Keratinocyte (primary cell): ENCODE measurements at places on chromosomes 6 and 20. TPM values are rescaled to one million over a fixed set of nuclear protein-coding genes. Genes with fewer than 3 reads are reported as not detected.
A peak's percentile ranks its signal among the peaks of the same experiment; 100 is the strongest.

DNA sequence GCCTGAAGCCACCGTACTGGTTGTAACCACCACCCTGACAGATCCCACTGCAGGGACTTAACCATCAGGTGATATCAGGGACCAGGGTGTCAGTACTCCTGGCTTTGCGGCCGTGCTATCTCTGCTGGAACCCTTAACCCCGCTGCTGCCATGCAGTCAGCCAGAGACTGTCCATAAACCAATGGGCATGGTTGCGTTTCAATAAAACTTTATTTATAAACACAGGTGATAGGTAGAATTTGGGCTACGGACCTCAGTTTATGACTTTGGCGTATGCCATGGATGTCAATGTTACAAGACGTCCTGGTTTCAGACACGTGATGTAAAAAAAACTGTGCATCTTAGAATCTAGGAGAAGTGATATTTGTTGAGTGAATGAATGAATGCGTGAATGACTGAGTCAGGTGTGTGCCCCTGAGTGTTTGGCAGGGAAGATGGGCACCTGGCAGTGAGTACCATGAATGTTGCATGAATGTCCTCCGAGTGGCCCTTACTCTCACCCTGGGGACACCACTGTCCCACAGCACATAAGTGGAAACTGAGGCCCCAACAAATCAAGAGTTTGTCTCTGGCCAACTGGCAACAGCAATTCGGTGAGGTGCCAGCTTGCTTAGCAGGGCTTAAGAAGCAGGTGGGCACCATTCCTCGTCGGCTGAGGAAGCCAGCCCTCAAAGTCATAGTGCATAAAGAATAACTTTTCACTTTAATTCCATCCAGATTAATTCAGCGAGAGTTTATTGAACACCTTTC lies 64.0 kb upstream of the APCDD1L start:
- no peak for DNase-seq
- H3K27ac ChIP-seq: no peak overlapping the region
- no peak overlapping the region for H3K4me3 ChIP-seq
- H3K27me3 ChIP-seq: peaks cover 46% of the 10 kb centered on the region
- no peaks in the 10 kb centered on the region for H3K36me3 ChIP-seq

DNA sequence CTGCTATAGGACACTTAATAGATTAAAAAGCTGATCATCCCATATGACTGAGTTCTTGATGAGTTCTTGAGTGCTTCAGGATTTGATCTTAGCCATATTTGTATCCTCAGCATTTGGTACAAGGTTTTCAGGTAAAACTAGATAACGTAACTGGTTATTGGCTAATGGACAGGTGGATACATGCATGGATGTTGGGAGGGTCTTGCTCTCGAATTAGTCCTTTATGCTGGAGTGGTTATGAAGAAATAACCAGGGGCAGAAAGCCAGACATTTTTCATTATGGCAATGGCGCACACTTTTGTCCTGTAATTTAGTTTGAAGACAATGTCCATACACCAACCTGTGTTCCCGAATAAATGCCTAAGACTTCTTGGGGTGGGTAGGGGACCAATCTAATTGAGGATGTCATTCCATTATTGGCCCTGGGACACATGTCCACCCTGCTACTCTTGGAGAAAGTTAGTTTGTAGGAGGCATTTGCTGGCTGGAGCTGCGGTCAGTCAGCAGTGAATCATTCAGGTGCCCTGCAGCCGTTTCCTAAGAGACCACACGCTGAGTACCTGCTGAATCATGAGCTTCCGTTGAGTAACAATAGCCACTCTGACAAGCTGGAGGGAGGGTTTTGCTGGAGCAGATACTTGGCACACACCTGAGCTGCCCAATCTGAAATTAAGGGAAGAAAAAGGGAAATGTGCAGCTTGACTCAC lies 194.4 kb downstream of the FOXA2 start:
- H3K36me3 ChIP-seq: no peaks in the 10 kb centered on the region
- peak overlapping the region; percentile 86 for H3K27ac ChIP-seq
- no peak for DNase-seq
- H3K27me3 ChIP-seq: no peaks in the 10 kb centered on the region

GRCh38 chr20:3766422-3767109 lies 987 bp downstream of the ADISSP start:
- no peak for DNase-seq
- no peaks in the 10 kb centered on the region for H3K36me3 ChIP-seq
- H3K4me1 ChIP-seq: peaks cover 21% of the 10 kb centered on the region
- peak overlapping the region; percentile 93 for H3K4me3 ChIP-seq
- no peak overlapping the region for H3K27ac ChIP-seq
- H3K27me3 ChIP-seq: no peaks in the 10 kb centered on the region

GRCh38 chr6:53066077-53066417 lies 843 bp downstream of the FBXO9 start:
- H3K4me3 ChIP-seq: peak overlapping the region; percentile 97
- no peaks in the 10 kb centered on the region for H3K36me3 ChIP-seq
- no peaks in the 10 kb centered on the region for H3K27me3 ChIP-seq
- no peak for DNase-seq
- H3K4me1 ChIP-seq: peaks cover 11% of the 10 kb centered on the region

GRCh38 chr20:49187330-49187850 lies 744 bp downstream of the STAU1 start:
- no peaks in the 10 kb centered on the region for H3K36me3 ChIP-seq
- H3K4me3 ChIP-seq: peak overlapping the region; percentile 87
- H3K27ac ChIP-seq: peak overlapping the region; percentile 45
- no peak for DNase-seq

- no peak overlapping the region for H3K4me3 ChIP-seq
- no peak overlapping the region for H3K27ac ChIP-seq
- H3K27me3 ChIP-seq: no peaks in the 10 kb centered on the region
- no peak for DNase-seq
- no peaks in the 10 kb centered on the region for H3K4me1 ChIP-seq
- H3K36me3 ChIP-seq: no peaks in the 10 kb centered on the region
These were observed 21.6 kb upstream of the CCN2 start for GRCh38 chr6:131972741-131973140.

GRCh38 chr6:161150136-161150535 lies 123.7 kb downstream of the AGPAT4 start:
- no peaks in the 10 kb centered on the region for H3K4me1 ChIP-seq
- H3K27ac ChIP-seq: no peak overlapping the region
- H3K4me3 ChIP-seq: no peak overlapping the region
- no peaks in the 10 kb centered on the region for H3K27me3 ChIP-seq
- no peaks in the 10 kb centered on the region for H3K36me3 ChIP-seq
- no peak for DNase-seq

- no peak overlapping the region for H3K27ac ChIP-seq
- H3K27me3 ChIP-seq: no peaks in the 10 kb centered on the region
- DNase-seq: no peak
These were observed 545.6 kb downstream of the QKI start for GRCh38 chr6:163960128-163960527.

DNA sequence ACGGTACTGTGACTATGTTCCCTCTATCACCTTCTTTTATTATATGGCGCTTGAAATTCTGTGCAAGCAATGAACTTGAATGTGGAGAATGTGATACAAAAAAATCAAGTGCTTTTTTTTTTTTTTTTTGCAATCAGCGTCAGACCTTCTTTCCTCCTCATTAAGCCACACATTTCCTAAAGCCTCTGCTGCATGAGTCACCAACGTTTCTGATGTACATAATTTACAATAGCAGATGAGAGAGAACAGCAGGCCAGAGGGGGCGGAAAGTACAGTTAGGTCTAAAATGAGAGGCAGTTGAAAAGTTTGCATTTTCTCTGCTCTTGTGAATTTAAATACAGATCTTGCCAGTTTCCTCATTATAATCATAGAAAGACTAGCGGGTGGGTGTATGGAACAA lies 114.6 kb upstream of the RIPOR2 start:
- H3K4me1 ChIP-seq: no peaks in the 10 kb centered on the region
- no peak overlapping the region for H3K27ac ChIP-seq
- H3K36me3 ChIP-seq: no peaks in the 10 kb centered on the region
- no peak overlapping the region for H3K4me3 ChIP-seq
- no peak for DNase-seq
- no peaks in the 10 kb centered on the region for H3K27me3 ChIP-seq

DNA sequence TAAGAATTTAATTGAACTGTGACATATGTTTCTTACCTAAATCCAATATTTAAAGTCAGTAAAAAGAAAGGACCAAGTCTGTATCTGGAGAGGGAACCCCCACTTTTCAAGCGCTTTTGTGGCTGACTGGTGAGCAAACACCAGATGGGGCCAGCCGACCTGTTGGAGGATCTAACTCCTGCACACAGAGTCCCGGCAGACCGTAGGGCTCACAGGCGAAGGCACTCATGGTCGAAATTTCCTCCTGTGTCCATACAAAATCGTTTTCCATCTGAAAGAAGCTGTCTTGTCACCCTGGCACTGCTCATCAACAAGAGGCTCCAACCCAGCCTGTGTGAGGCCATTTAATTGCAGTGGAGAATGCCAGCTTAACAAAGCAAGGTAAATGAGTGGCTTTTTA lies 94.0 kb downstream of the SCML4 start:
- H3K36me3 ChIP-seq: no peaks in the 10 kb centered on the region
- no peak for DNase-seq
- no peak overlapping the region for H3K4me3 ChIP-seq
- no peaks in the 10 kb centered on the region for H3K4me1 ChIP-seq
- H3K27me3 ChIP-seq: peaks cover 11% of the 10 kb centered on the region

DNA sequence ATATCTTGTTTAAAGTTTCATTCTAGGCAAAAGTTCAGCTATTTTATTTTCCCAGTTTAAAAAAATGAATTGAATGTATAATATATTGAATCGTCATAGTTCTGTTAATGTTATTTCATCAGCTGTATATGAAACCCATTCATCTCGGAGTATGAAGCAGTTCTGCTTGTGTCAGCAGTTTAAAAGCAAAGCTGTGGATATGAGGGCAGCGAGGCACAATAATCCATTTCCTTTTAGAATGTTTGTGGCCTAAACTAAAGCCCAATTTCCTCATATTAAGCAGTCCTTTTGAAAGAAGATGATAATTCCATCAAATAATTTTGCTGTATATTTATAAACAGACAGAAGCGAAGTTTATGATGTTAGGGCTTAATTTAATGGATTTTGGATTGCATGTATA lies 300.1 kb downstream of the SAMD5 start:
- no peak overlapping the region for H3K27ac ChIP-seq
- H3K4me3 ChIP-seq: no peak overlapping the region
- H3K36me3 ChIP-seq: no peaks in the 10 kb centered on the region
- no peaks in the 10 kb centered on the region for H3K4me1 ChIP-seq
- no peaks in the 10 kb centered on the region for H3K27me3 ChIP-seq

- H3K4me1 ChIP-seq: peaks cover 23% of the 10 kb centered on the region
- H3K27ac ChIP-seq: peak overlapping the region; percentile 76
- DNase-seq: no peak
- peak overlapping the region; percentile 90 for H3K4me3 ChIP-seq
These were observed 683 bp upstream of the ARHGAP18 start for GRCh38 chr6:129710450-129711270.

GRCh38 chr20:25030649-25031207 lies 27.2 kb downstream of the ACSS1 start:
- H3K36me3 ChIP-seq: no peaks in the 10 kb centered on the region
- H3K27me3 ChIP-seq: peaks cover 8% of the 10 kb centered on the region
- H3K4me1 ChIP-seq: peaks cover 6% of the 10 kb centered on the region
- no peak overlapping the region for H3K4me3 ChIP-seq
- no peak for DNase-seq

ANKRD66 gene
- not detected in 3 replicates for polyA plus RNA-seq

TGM3 gene
- 0.08 TPM in 3 replicates for polyA plus RNA-seq

ZSCAN23 gene
- 1.2 to 2.1 TPM (median 1.8 TPM) in 3 replicates for polyA plus RNA-seq

PRRT1 gene
- 0.09 to 0.17 TPM (median 0.09 TPM) in 3 replicates for polyA plus RNA-seq

ZBTB46 gene
- polyA plus RNA-seq: 0.12 to 0.18 TPM (median 0.13 TPM) in 3 replicates
